ENCODE measurements at places on chromosomes 2 and 18.

- no peak for DNase-seq
Observed at GRCh38 chr2:153388246-153388645, 90.3 kb downstream of the RPRM start.

DNA sequence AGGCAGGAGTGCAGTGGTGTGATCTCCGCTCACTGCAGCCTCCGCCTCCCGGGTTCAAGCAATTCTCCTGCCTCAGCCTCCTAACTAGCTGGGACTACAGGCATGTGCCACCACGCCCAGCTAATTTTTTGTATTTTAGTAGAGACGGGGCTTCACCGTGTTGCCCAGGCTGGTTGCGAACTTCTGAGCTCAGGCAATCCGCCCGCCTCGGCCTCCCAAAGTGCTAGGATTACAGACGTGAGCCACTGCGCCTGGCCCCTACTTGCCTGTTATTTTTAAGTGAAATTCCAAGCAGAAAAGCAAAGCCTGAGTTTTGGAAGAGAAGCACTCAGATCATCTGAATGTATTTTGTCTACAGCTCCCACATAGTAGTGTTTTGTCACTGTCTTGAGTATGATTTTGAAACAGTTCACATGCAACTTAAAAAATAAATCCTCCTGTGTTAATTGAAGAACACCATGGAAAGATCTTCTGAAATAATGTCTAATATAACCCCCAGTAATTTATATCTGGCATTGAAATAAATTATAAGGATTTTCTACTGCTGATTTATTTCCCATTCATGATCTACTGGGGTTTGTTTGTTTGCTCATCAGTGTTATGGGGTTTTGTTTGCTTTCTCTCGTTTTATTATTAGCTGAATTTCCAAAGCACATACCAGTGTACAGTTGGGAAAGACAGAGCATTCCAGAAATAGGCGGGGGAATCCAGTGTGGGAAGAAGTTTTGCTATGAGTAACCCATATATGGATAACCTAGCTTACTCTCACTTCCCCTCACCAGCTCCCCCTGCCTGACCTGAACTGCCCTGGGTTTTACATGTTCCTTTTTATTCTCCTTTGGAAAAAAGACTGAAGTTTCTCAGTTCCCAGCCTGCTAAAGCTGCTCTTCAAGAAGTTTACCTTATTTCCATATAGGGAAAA, 80.1 kb upstream of the MAP3K20 start:
- no peak for DNase-seq

DNA sequence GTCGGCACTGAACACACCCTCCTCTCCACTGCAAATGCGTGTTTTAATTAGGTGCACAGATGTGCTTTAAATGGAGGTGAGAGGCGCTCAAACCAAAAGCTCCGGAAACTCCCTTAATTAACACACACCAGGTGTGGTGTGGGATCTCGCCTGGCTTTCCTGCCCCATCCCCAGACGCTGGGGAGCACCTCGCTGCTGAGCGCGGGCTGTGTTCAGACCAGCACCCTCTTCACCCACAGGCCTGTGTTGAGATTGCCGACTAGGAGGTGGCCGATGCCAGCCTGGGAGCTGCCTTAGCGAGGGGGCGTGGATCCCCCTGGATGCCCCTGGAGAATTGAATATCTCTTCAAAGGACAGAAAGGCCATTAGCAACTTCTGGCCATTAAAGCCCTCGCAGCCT, 171.7 kb downstream of the MYT1L start:
- no peak for DNase-seq

GRCh38 chr18:1383465-1383864, 478.8 kb downstream of the ADCYAP1 start:
- no peak for DNase-seq

GRCh38 chr2:148167241-148167766, 146.4 kb downstream of the MBD5 start:
- DNase-seq = no peak

- no peak for DNase-seq
Observed at GRCh38 chr2:65232636-65233035, 5.0 kb downstream of the ACTR2 start.

- DNase-seq = no peak
Observed at GRCh38 chr18:58205443-58206160, 161.6 kb downstream of the NEDD4L start.

DNA sequence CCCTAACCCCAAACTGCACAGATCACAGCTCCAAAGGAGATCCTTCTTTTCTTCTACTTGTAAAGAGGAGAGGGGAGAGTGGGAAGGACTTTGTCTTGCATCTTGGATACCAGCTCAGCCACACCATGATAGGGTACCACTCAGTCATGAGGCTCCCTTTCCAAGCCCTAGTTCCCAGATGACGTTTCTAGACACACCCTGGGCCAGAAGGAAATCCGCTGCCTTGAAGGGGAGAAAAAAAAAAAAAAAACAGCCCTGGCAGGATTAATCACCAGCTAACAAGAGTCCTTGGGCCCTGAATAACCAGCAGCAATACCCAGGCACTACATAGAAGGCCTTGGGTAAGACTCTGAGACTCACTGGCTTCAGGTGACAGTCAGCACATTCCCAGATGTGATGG, 36.9 kb downstream of the ST8SIA3 start:
- DNase-seq = no peak

DNA sequence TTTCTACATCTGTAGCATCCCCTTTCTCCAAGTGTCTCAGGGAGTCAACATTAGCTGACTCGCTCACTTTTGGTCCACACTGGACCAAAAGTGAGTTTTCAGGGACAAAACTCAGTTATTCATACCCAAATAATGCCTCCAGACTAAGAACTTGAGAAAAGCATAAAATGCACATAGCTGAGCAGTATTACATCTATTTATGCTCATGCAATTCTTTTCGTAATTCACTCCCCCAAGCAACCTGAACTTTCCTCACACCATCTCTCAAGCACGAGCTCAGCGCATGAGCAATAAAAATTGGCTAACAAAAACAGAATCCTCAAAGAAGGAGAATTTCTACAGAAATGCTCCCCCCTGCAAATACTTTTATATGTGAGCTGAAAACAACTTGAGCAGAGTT, 17.0 kb downstream of the SFT2D3 start:
- DNase-seq = no peak

DNA sequence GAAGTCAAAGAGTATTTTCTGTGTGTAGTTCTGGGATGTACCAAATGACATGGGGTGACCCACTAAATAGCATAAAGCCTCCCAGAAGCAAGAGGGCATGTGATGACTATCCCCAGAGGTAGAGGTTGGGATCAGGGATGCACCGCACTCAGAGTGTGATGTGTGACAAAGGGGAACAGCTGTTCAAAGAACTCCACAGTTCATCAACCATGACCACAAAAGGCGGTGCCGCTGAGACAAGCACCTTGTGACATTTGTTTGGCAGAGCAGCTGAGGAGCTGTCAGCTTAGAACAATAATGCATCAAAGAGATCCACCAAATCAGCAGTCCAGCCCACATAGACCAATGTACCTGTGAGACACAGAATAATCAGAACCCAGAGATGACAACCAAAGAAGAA, 81.3 kb downstream of the VWC2L start:
- DNase-seq = no peak

- DNase-seq = peak; percentile 25
Observed at GRCh38 chr2:46485002-46485401, 5.6 kb downstream of the TMEM247 start.

DNA sequence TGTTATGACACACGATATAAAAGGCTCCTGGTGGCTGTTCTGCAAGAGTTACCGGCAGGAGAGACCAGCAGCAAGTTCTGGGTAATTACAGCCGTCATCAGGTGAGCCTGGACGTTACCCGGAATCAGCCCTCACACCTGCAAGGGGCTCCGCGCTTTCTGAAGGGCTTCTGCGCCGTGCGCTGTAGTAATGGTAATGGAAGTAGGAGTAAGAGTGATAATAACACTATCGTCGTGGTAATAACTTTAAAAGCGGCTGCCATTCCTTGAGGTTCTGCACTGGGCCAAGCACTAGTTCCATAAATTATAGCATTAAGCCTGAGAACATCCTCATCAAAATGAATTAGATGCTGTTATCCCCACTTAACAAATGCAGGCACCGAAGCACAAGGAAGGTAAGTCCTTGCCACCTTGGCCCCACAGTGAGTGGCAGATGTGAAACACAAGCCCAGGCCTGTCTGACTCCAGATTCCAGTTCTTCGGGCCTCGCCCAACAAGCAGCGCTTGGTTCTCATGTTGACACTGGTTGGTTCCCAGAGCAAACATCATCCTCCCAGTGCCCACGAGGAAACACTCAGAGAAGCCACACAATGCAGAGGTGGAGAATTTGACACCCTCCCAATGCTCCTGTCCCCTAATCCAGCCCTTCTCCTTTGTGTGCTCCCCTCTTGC, 205.2 kb downstream of the EIPR1 start:
- DNase-seq = no peak

DNA sequence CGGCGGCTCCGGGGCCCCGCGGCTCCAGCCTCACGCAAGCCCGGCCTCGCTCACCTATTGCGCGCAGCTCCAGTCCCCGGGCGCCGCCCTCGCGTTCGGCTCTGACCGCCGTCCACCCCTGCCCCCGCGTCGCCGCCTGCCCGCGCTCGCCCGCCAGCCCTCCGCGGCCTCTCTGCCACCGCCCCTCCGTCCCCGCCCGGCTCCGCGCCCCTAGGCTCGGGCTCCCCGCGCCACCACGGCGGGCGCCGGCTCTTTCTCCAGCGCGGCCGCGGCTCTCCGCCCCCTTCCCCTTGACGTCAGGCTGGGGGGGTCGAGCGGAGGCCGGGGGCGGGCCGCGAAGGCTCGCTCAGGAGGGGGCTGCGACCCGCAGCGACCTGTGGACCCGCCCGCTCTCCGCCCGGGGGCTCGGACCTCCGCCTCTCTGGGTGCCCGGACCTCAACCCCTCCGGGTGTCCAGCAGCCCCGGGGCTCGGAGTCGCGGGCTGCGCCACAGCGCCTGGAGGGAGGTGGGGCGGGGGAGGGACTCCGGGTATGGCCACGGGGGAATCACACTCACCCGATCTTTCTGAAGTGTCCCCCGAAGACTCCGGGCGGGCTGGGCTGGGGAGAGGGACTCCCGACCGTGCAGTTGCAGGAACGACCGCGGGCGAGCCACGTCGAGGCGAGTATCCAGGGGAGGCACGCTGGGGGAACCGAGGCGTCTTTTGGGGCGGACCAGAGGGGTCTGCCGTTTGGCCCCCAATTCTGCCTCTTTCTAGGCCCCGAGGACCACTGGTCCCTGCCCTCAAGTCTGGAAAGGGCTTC, at the start of gene SEMA4C:
Gene SEMA4C (minus strand): TSS at position 259 of the 804 bp plus-strand sequence. CDS start 2,194 bp downstream, outside the sequence.
- no peak for DNase-seq

- no peak for DNase-seq
Observed at GRCh38 chr2:53129851-53130250, 637.8 kb upstream of the CHAC2 start.

- no peak for DNase-seq
Observed at GRCh38 chr2:112693596-112693995, 27.2 kb upstream of the NT5DC4 start.

- DNase-seq = no peak
Observed at GRCh38 chr2:217822296-217823252, 180.2 kb downstream of the TNS1 start.

DNA sequence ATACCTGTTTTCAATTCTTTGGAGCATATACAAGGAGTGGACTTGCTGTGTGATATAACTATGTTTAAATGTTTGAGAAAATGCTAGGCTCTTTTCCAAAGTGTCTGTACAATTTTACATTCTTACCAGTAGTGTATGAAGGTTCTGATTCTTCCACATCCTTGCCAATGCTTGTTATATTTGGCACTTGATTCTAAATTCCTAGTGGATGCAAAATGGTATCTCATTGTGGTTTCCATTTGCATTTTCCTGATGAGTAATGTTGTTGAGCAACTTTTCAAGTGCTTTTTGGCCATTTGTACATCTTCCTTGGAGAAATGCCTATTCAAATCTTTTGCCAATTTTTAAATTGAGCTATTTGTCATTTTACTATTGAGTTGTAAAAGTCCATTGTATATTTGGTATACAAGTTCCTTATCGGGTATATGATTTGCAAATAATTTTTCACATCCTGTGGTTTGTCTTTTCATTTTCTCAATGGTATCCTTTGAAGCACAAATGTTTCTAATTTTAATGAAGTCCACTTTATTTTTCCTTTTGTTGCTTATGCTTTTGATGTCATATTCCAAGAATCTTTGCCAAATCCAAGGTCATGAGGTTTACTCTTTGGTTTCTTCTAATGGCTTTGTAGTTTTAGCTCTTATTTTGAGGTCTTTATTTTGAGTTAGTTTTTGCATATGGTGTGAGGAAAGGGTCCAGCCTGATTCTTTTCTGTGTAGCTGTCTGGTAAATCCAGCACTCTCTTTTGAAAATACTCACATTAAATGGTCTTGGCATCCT, 33.2 kb upstream of the CWC22 start:
- DNase-seq = no peak

- no peak for DNase-seq
Observed at GRCh38 chr2:181461056-181461997, 4.1 kb downstream of the ITGA4 start.
